ENCODE measurements at places on chromosomes 2 and 18.

- DNase-seq: no peak
These were observed 19.6 kb upstream of the ESPNL start for GRCh38 chr2:238080518-238080917.

DNA sequence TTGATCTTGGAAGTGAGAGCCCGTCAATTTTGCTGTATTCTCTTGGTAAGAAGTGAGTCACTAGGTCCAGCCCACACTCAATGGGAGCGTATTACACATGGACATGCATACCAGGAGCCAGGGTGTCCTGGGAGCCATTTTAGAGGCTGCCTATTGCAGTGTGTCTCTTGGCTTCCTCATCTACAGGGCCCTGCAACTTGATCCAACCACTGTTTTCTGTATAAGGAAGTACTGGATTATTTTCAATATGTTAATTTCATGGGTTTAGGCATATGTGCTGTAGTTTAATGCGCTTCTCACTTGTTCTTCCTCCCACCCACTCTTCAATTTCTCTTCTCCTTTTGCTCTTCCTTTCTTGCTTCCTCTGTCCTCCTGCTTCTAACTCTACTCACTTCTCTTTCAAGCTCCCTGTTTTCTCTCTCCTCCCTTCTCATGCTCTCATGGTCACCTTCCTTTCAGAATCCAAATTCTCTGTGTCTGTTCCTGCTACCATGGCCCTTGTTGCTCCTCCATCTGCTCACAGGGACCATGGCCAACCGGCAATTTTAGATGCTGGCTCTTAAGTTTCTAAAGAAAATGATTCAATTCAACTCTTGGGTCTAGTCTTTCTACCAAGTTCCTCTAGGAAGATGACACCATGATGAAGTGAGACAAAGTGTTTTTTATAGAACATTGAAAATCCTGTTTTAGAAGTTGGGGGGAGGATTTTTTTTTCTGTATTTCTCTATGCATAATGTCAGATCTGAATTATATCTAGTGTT lies 152.0 kb upstream of the ZEB2 start:
- no peak for DNase-seq

DNA sequence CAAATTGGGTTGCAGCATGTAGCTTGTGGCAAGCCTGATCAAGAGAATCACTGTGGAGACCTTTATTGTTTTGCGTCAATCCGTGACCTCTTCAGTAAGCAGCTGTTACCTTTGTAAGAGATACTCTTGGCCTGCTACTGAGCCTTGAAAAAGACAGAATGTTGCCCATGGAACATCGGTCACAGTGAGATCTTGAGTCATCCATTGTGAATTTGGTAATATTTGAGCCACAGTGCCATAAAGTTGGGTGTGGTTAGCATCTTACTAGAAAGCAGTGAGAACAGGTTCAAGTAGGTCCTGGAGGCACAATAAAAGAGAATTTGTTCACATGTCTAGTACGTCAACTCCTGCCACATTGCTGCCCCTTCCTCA lies 12.7 kb upstream of the EFR3B start:
- no peak for DNase-seq

GRCh38 chr18:32956591-32957315 lies 183.9 kb upstream of the KLHL14 start:
- DNase-seq: peak; percentile 33

- DNase-seq: no peak
These were observed 5.3 kb downstream of the TWIST2 start for GRCh38 chr2:238853218-238853617.

DNA sequence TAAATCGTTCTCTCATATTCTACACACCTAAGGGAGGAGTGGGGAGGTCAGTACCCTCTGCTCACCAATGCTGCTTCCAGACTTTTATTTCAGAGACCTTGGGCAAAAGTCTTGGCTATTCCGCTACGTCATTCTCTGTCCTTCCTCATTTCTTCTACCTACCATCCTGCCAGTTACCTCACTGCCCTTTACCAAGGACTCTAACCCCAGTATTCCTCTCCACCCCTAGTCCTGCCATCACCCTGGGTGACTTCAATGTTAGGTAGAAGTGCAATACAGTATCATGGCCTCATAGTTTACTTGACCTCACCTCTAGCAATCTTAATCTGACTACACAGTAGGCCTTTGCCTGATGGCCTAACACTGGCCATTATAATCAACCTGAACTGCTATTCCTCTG lies 27.8 kb downstream of the RTN4 start:
- DNase-seq: no peak

DNA sequence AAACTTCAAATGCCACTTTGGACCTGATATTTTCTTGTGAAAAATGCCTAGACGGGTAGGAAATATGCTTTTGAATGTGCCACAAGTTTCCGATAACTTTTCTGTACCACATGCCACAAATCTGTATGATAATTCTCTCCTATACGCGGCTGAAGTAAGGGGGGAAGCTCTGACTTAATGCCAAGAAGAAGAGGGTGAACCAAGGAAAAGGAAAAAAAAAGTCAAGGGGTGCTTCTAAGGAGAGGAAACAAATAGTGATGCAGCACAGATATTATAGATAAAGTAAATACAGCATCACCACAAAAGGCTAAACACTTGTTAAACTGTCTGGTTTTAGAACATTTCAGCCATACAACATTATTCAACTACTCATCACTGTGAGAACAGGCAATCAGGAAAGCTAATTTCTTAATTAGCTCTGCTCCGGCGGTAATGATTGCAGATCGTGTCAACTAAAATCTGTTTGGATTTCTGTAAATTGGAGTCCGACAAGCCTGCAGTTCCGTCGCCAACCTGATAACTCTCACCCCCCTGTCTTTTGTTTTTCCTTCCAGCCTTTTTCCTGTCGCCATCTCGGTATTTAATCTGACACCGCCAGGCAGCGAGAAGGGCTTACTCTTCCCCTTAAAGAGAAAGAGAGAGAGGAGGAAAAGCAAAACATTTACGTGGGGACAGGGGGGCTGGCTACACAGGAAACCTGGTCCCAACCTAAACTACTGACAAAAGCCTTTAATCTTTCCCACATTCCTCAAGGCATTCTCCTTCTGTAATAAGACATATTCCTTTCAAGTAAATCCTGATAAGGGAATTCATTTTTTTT lies 67.5 kb downstream of the ZEB2 start:
- peak; percentile 28 for DNase-seq

- DNase-seq: no peak
These were observed 52.6 kb downstream of the ITGB1BP1 start for GRCh38 chr2:9370746-9371145.

DNA sequence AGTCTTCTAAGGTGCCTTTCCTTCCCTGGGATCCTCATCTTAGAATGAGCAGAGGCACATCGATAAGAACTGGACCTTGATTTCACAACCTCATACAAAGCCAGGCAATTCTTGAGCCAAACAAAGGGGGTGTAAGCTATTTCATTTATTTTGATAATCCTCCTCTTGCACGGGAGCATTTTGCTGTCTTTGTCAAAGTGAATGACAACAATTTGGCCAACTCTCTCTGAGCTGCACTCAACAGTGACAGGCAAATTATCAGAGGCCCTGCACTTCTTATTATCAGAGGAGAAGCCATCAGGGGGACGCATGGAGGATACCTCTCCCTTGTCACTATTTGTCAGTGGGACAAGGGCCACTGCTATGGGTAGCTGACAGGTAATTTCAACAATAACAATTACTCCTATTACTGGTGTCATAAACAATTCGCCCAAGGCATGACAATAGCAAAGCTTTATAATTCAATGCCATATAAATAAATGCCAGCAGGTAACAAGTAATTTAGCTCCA lies 260.4 kb downstream of the MEIS1 start:
- DNase-seq: no peak

DNA sequence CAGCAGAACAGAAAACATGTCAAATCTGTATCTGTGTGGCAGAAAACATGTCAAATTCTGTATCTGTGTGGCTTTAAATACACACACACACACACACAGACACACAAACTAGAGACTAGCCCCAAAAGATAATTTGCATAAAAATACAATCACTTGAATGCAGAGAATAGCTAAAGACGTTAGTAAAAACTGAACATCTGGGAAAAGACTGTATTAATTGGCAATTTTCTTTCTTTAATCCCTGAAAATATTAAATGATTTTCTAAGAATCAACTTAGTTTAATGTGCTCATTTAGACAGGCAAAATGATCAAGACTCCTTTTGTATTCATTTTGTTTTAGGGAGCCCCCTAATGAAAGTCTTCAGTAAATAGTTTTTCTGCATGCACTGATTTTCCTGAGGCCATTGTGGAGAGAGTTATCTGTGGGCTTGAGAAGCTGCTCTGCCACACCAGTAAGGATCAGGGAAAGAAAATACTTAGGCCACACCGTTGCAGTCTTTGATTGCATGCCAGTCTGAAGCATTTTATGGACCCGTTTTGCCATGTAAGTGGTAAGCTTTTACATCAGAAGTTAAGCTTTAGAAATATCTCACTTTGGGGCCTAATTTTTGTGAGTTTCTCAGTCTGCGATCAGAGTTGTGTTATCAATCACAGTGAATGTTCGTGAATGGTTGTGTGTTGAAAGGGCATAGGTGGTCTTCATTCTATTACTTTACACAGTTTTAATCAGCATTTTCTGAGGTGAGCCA lies 2.2 kb downstream of the SPATS2L start:
- DNase-seq: no peak

- DNase-seq: no peak
These were observed 45.7 kb upstream of the MYCN start for GRCh38 chr2:15894481-15895144.

DNA sequence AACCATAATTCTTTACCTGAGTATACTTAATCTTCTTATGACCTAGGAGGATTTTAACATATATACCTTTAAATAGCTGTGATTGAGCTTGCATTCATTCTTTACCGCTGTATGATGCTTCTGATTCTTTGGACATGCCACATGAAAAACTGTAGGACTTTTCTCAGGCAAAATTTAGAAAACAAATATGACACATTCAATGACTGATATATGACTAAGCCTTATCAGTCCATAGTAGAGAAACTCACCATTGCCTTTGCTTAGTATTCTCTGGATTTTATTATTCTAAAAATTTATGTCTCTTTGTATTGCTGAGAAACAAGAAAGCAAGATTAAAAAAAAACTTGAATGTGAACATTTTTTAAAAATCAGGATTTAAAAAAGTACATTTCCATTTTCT lies 3.7 kb downstream of the FAM171B start:
- no peak for DNase-seq

- no peak for DNase-seq
These were observed 135.2 kb upstream of the NFATC1 start for GRCh38 chr18:79260510-79260909.

- no peak for DNase-seq
These were observed 40.2 kb upstream of the ZNF638 start for GRCh38 chr2:71291398-71291797.

DNA sequence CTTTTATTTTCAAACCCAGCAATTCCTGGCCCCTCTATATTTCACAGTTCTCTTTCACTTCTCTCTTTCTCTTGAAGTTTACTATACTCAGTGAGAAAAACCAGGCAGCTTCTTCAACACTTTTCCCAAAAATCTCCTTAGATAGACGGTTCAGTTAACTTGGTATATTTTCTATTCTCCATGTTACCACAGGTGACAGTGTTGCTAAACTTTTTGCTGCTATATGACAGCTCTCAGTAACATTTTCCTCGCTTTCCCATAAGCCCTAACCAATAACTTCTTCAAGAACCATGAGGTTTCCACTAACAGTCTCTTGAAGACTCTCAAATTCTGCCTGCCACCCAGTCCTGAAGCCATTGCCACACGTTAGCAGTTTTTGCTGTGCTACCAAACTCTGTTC lies 45.8 kb downstream of the CYBRD1 start:
- DNase-seq: no peak

GRCh38 chr2:9847140-9847539 lies 3.9 kb downstream of the TAF1B start:
- no peak for DNase-seq

GRCh38 chr2:167335541-167335992 lies 447.3 kb downstream of the XIRP2 start:
- no peak for DNase-seq

DNA sequence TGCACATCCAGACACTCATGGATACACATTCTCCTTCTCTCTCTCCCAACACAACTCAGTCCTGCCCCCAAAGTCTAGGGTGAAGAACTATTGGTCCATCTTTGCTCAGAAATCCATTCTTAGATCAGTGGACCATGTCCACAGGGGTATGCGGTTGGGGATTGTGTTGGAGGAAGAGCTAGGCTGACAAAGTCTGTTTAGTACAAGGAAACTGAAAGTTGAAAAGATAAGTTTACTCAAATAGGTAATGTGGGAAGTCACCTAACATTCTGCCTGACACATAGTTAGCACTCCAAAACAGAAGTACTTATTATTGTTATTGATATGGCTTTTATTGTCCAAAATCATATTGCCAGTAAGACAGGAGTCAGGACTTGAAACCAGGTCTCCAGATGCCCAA lies 55.9 kb downstream of the ALK start:
- DNase-seq: no peak

DNA sequence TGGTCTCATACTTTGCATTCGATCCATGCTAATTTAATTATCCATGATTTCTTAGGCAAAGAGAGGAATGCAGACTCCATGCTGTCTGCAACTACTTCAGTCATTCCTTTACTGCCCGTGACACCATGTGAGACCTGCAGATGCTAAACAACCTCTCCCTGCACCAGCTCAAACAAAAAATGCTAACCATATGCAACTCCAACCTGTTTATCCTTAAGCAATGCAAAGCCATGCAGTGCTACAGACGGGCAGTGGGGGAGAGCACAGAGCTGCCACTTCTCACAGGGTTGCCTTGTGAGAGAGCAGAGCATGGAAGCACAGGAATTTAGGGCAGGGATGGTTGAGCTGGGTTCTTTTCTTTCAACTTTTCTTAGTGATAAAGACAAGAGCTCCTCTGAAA lies 74.9 kb upstream of the KLHL14 start:
- no peak for DNase-seq

- DNase-seq: no peak
These were observed 5.5 kb downstream of the MEX3C start for GRCh38 chr18:51192026-51192425.

DNA sequence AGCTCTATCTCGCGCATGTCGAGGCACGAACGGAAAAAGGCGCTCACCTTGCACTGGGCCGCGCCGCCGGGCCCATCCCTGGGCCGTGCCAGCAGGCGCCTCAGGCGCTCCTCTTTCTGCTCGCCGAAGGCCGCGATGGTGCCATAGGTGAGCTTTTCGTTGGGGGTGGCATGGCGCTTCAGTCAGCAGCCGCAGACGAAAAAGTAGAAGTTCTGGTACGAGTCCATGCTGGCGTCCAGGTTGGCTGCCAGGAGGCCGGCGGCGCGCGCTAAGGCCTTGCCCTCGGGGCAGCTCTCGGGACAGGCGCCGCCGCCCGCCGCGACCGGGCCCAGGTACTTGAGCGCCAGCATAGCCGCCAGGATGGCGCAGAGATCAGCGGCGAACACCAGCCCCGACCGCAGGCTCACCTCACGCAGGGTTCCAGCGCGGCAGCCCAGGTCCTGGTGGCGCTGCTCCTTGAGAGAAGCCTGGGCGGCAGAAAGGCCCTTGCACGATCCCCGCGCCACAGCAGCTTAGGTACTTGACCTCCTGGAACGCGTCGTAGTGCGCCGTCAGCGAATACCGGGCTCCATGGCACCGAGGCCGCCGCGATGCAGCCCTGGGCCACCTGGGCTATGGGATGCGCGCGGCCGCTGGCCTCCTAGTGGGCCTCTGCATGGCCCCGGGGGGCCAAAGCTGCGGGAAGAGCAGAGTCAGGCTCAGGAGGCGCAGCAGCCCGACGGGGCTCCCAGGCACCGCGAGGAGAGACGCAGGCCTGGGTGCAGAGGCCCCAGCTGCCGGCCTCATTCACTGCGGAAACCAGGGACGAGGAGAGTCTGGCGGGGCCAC lies 12.8 kb downstream of the ALPG start:
- no peak for DNase-seq

GRCh38 chr18:998936-999335 lies 94.3 kb downstream of the ADCYAP1 start:
- no peak for DNase-seq

GRCh38 chr2:123165616-123166015 lies 859.5 kb upstream of the CNTNAP5 start:
- no peak for DNase-seq

Measured in testis (tissue), 5 donors.